Left ventricle myocardium inferior (tissue), 1 donor: ENCODE measurements at places on chromosomes 2 and 18. TPM values are rescaled to one million over a fixed set of nuclear protein-coding genes. Genes with fewer than 3 reads are reported as not detected.

DNA sequence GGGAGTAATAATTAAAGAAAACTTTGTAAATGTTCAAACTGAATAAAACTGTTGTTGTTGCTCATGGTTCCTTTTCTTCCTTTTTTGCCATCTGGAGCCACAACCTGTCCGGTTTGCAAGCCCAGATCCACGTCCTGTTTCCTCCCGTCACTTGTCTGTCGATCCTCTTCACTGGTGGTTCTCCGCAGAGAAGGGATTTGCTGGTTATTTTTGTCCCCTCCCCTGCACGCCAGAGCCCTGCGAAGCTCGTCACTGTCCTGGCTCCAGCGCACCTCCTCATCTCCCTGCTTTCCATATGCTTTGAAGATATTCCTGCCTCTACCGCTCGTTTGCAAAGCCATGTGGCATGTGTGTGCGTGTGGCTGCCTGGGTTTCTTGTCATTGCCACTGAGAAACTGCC lies 461.4 kb downstream of the RNF144A start:
- H3K4me3 ChIP-seq: no peak overlapping the region
- peaks cover 8% of the 10 kb centered on the region for H3K4me1 ChIP-seq
- no peak for DNase-seq
- no peaks in the 10 kb centered on the region for H3K36me3 ChIP-seq
- H3K27ac ChIP-seq: no peak overlapping the region

- peak overlapping the region; percentile 1 for H3K4me3 ChIP-seq
- H3K27me3 ChIP-seq: no peaks in the 10 kb centered on the region
- no peak for DNase-seq
- peaks cover 23% of the 10 kb centered on the region for H3K4me1 ChIP-seq
- no peaks in the 10 kb centered on the region for H3K36me3 ChIP-seq
- no peak overlapping the region for H3K27ac ChIP-seq
Measured at GRCh38 chr18:6254456-6254855, 160.3 kb downstream of the L3MBTL4 start.

GRCh38 chr18:10440884-10441283 lies 13.6 kb upstream of the APCDD1 start:
- DNase-seq: no peak
- no peak overlapping the region for H3K4me3 ChIP-seq
- no peaks in the 10 kb centered on the region for H3K27me3 ChIP-seq
- H3K27ac ChIP-seq: no peak overlapping the region
- H3K36me3 ChIP-seq: no peaks in the 10 kb centered on the region
- no peaks in the 10 kb centered on the region for H3K4me1 ChIP-seq

UGT1A8 gene
- not detected for total RNA-seq
